ENCODE measurements at places on chromosomes 6 and 20.
A peak's percentile ranks its signal among the peaks of the same experiment; 100 is the strongest.

DNA sequence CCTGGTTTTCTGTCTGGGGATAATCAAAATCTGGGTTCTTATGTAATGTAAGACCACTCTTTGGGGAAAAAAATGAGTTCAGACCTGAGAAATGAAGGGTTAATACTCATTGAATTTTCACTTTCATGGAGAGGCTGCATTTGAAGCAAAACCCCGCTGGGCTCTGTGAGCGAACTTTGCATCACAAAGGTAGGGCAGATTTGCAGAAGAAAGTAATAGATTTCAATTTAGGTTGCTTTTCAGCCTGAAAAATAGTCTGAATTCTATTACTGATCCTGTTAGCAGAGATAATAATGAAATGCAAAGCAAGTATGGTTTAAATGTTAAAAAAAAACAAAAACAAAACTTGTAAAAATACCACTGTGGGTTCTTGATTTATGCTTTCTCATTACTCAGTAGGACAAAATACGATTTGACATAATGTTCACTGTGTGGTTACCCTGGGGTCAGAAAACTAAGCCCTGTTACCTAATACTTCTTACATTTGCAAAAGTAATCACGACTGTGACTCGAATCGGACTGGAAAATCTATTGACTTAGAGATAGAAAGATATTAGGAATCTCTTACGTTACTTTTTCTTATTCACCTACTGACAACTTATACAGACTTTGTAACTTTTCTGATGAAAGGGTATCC lies 72.2 kb downstream of the UST start:
- peaks cover 2% of the 10 kb centered on the region for H3K4me1 ChIP-seq
- peaks cover 4% of the 10 kb centered on the region for H3K36me3 ChIP-seq
- no peak for DNase-seq
- no peak overlapping the region for H3K4me3 ChIP-seq

GRCh38 chr6:55964136-55964535 lies 88.7 kb upstream of the BMP5 start:
- no peak overlapping the region for H3K4me3 ChIP-seq
- H3K27ac ChIP-seq = no peak overlapping the region
- no peaks in the 10 kb centered on the region for H3K27me3 ChIP-seq
- DNase-seq = no peak
- no peaks in the 10 kb centered on the region for H3K4me1 ChIP-seq

GRCh38 chr6:90860822-90861601 lies 274.1 kb upstream of the MAP3K7 start:
- H3K27ac ChIP-seq = no peak overlapping the region
- no peaks in the 10 kb centered on the region for H3K36me3 ChIP-seq
- no peak overlapping the region for H3K4me3 ChIP-seq
- H3K4me1 ChIP-seq = peaks cover 3% of the 10 kb centered on the region
- no peak for DNase-seq

DNA sequence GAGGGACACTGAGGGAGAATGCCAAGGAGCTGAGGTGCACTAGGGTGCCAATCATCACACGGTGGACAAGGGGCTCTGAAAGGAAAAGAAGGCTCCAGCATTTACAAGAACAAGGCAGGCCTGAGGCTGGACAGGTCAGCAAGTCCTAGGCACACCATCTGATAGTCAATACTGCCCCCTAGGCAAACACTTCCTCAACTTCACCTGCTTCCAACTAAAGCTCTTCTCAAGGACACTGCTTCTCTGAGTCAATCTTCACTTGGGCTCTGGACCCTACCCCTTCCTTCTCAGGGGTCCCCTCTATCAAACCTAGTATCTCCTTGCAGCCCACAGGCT lies 37.7 kb upstream of the SLC4A11 start:
- no peak overlapping the region for H3K27ac ChIP-seq
- peaks cover 5% of the 10 kb centered on the region for H3K36me3 ChIP-seq
- H3K27me3 ChIP-seq = no peaks in the 10 kb centered on the region
- no peak for DNase-seq
- H3K4me1 ChIP-seq = no peaks in the 10 kb centered on the region

- no peak for DNase-seq
- no peak overlapping the region for H3K27ac ChIP-seq
- H3K36me3 ChIP-seq = no peaks in the 10 kb centered on the region
- H3K4me1 ChIP-seq = peaks cover 4% of the 10 kb centered on the region
- H3K27me3 ChIP-seq = peaks cover 5% of the 10 kb centered on the region
Observed at GRCh38 chr6:140009286-140009685, 634.8 kb upstream of the CITED2 start.

DNA sequence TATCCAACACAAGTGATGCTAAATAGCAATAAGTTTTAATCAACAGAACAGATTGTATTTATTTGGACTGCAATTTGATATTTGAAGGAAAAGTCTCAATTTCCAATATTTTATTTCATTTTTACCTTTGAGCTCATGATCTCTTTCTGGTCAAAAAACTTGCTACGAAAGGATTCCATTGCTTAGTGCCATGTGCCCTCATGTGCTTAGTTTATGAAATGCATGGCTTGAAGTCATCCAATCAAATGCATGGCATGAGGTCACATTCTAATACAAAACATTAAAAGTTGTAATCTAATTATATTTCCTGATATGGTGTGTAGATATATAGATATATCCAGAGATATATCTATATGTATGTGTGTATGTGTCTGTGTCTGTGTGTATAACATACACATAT lies 321.2 kb upstream of the ADGRB3 start:
- no peaks in the 10 kb centered on the region for H3K4me1 ChIP-seq
- H3K36me3 ChIP-seq = no peaks in the 10 kb centered on the region
- no peak overlapping the region for H3K4me3 ChIP-seq
- no peak for DNase-seq

DNA sequence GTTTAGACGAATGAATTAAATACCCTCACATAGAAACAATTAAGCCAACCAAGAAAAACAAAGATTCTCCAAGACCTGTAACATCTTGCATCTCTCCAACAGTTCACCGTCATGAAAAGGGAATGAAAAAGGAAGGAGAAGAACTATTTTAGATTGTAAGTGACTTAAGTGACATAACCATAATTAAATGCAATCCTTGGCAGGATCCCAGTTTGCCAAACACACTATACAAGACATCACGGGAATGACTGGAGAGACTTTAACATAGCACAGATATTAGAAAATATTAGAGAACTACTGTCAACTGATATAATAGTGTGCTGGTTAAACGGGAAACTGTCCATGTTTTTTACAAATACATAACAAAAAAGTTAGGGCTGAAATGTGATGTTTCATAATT lies 22.2 kb downstream of the EPB41L2 start:
- no peak for DNase-seq
- H3K36me3 ChIP-seq = no peaks in the 10 kb centered on the region
- no peaks in the 10 kb centered on the region for H3K27me3 ChIP-seq
- no peak overlapping the region for H3K4me3 ChIP-seq

- H3K27me3 ChIP-seq = no peaks in the 10 kb centered on the region
- no peak for DNase-seq
- H3K4me1 ChIP-seq = peaks cover 40% of the 10 kb centered on the region
- H3K27ac ChIP-seq = peak overlapping the region; percentile 27
- H3K36me3 ChIP-seq = no peaks in the 10 kb centered on the region
Observed at GRCh38 chr20:32609993-32610392, 24.9 kb upstream of the NOL4L start.

GRCh38 chr6:56953597-56954402 lies 1.1 kb upstream of the BEND6 start:
- H3K27ac ChIP-seq = no peak overlapping the region
- H3K4me3 ChIP-seq = peak overlapping the region; percentile 91
- peaks cover 30% of the 10 kb centered on the region for H3K27me3 ChIP-seq
- no peak for DNase-seq

GRCh38 chr6:111531185-111531584 lies 48.2 kb upstream of the REV3L start:
- no peaks in the 10 kb centered on the region for H3K36me3 ChIP-seq
- H3K27ac ChIP-seq = no peak overlapping the region
- DNase-seq = no peak
- H3K4me3 ChIP-seq = no peak overlapping the region
- H3K27me3 ChIP-seq = no peaks in the 10 kb centered on the region

DNA sequence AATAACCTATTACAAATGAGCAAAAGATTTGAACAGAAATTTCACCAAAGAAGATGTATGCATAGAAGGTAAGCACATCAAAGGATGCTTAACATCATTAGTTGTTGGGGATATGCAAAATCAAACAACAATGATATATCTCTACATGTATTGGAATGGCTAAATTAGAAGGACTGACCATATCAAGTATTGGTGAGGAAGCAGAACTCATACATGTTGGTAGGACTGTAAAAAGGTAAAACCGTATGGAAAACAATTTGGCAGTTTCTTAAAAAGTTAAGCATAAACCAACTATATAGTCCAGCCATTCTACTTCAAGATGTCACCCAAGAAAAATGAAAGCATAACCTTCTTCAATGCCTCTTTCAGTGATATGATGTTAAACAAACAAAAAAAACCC lies 114.0 kb downstream of the MYB start:
- no peak overlapping the region for H3K4me3 ChIP-seq
- no peak for DNase-seq
- peaks cover 6% of the 10 kb centered on the region for H3K36me3 ChIP-seq

DNA sequence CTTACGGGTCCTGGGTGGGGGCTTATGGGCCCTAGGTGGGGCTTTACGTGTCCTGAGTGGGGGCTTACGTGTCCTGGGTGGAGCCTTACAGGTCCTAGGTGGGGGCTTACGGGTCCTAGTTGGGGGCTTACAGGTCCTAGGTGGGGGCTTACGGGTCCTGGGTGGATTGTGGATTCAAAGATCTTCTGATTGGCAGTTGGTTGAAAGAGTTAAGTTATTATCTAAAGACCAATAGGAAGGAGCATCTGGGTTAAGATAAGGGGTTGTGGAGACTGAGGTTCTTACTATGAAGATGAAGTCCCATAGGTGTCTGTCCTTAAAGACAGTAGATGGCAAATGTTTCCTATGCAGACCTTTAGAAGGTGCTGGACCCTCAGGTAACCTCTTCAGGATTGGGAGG lies 8.4 kb upstream of the BIRC7 start:
- DNase-seq = no peak
- H3K4me1 ChIP-seq = peaks cover 2% of the 10 kb centered on the region
- no peaks in the 10 kb centered on the region for H3K36me3 ChIP-seq
- H3K4me3 ChIP-seq = no peak overlapping the region
- H3K27ac ChIP-seq = no peak overlapping the region

- H3K27me3 ChIP-seq = peaks cover 3% of the 10 kb centered on the region
- H3K36me3 ChIP-seq = no peaks in the 10 kb centered on the region
- H3K27ac ChIP-seq = no peak overlapping the region
- H3K4me1 ChIP-seq = no peaks in the 10 kb centered on the region
- DNase-seq = no peak
- H3K4me3 ChIP-seq = no peak overlapping the region
Observed at GRCh38 chr6:164034602-164035140, 620.2 kb downstream of the QKI start.

- no peak for DNase-seq
- H3K27ac ChIP-seq = no peak overlapping the region
- H3K36me3 ChIP-seq = peaks cover 7% of the 10 kb centered on the region
- H3K4me1 ChIP-seq = peaks cover 12% of the 10 kb centered on the region
- H3K4me3 ChIP-seq = no peak overlapping the region
- H3K27me3 ChIP-seq = no peaks in the 10 kb centered on the region
Observed at GRCh38 chr20:428658-429200, 20.6 kb downstream of the RBCK1 start.

DNA sequence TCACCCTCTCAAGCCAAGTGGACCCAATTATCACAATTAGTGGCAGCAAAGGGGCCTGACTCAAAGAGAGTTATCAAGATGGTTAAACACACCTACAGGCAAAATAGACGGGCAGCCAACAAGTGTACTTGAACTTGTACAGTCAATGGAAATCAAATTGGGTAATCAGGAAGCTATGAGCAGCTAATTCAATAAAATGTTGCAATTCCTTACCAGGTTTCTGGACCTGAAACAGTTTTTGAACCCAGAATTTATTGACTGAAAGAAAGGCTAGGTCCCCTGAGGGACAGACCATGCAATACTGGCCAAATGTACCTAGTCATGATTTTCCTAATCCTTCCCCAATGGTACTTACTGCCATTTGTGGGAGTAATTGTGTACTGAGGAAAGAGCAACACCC lies 679.8 kb downstream of the EPM2A start:
- peaks cover 3% of the 10 kb centered on the region for H3K36me3 ChIP-seq
- H3K4me3 ChIP-seq = no peak overlapping the region
- DNase-seq = no peak
- no peak overlapping the region for H3K27ac ChIP-seq

- no peaks in the 10 kb centered on the region for H3K27me3 ChIP-seq
- no peak overlapping the region for H3K27ac ChIP-seq
- no peaks in the 10 kb centered on the region for H3K36me3 ChIP-seq
- DNase-seq = no peak
- H3K4me1 ChIP-seq = no peaks in the 10 kb centered on the region
Observed at GRCh38 chr6:61751986-61752385, 534.0 kb downstream of the KHDRBS2 start.

DNA sequence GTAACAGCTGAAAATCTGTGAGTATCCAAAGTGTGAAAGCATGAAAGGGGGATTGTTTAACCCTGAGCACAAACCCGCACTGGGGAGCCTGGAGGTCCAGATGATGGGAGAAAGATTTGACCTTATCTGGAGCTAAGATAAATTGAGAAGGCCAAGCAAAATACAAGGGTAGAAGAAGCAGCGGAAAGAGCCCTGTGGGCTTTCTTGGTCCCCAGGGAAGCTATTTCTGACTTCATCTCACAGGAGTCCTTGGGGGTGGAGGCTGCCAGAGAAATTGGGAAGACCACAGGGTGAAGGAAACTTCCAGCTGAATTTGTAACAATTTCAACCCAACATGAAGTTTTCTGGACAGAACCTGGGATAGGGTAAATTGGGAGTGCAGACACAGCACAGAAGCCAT lies 476.9 kb downstream of the MMUT start:
- no peak overlapping the region for H3K4me3 ChIP-seq
- no peaks in the 10 kb centered on the region for H3K36me3 ChIP-seq
- no peaks in the 10 kb centered on the region for H3K4me1 ChIP-seq

DNA sequence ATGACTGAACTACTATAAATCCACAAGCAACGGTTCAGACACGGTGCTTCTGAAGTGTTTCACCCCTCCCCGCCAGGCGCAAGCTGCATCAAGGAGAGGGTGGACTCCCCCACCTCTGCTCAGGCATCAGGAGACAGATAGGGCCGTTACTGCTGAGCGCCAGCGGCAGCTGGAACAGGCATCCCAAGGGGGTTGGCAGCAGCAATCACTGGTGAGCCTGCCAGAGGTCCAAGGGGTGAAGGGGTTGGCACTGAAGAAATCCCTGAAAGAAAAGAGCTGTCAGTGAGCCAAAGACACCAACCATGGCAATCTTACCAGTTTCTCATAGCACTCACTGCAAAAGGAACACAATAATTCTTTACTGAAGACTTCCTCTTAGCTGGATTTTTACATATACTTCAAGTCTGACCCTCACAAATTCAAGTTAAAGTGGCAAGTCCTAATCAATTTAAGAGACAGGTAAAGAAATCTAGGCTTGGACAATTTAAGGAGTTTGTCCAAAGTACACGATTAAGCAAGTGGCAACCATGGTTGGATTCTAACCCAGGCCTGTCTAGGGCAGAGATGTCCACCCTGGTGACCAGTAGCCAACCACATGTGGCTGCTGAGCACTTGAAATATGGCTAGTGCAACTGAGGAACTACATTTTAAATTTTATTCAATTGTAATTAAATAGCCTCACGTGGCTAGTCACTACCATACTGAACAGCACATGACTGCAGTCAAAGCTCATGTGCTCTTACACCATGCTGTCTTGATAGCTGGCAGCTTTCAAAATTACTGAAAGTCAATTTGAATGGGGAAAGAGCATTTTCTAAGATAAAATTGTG lies 21.7 kb upstream of the TBC1D20 start:
- no peaks in the 10 kb centered on the region for H3K27me3 ChIP-seq
- DNase-seq = no peak
- no peak overlapping the region for H3K27ac ChIP-seq
- no peak overlapping the region for H3K4me3 ChIP-seq
- H3K36me3 ChIP-seq = no peaks in the 10 kb centered on the region

GRCh38 chr6:166559211-166559610 lies 27.3 kb downstream of the RAMACL start:
- H3K4me1 ChIP-seq = peaks cover 4% of the 10 kb centered on the region
- peaks cover 23% of the 10 kb centered on the region for H3K27me3 ChIP-seq
- no peak overlapping the region for H3K27ac ChIP-seq
- H3K4me3 ChIP-seq = no peak overlapping the region
